ENCODE measurements at places on chromosomes 13 and 19.
A peak's percentile ranks its signal among the peaks of the same experiment; 100 is the strongest.

DNA sequence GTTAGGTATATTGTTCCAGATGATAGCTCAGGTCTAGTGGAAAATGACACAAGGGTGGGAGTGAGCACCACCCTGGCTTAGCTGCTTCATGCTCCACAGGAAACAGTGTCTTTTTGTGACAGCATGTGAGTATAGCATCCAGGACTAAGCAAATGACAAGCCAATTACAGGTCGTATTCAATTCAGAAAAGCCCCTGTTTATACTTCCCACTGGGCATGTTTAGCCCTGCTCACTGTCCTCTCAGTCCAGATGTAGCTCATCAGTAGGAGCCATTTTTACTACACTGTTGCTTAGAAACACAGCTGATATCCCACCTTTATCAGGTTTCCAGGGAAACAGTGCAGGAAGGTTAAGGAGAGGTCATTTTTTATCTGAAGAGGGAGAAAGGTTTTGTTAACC, 8.0 kb downstream of the ABHD13 start:
- DNase-seq, result no peak

DNA sequence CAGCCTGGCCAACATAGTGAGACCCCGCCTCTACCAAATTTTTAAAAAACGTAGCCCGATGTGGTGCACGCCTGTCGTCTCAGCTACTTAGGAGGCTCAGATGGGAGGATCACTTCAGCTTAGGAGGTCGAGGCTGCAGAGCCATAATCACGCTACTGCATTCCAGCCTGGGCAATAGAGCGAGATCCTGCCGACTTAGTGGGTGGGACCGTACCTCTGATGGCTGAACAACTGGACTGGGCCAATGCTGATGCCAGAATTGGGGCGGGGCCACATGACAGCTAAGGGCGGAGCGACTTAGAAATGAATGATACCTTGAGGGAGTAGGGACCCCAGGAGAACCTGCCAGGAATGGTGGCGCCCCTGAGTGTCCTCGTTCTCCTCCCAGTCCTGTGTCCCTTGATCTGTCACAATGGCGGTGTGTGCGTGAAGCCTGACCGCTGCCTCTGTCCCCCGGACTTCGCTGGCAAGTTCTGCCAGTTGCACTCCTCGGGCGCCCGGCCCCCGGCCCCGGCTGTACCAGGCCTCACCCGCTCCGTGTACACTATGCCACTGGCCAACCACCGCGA, 3.6 kb downstream of the LTBP4 start:
- no peak for DNase-seq

GRCh38 chr13:50588491-50589130, 254.9 kb downstream of the DLEU7 start:
- no peak for DNase-seq

DNA sequence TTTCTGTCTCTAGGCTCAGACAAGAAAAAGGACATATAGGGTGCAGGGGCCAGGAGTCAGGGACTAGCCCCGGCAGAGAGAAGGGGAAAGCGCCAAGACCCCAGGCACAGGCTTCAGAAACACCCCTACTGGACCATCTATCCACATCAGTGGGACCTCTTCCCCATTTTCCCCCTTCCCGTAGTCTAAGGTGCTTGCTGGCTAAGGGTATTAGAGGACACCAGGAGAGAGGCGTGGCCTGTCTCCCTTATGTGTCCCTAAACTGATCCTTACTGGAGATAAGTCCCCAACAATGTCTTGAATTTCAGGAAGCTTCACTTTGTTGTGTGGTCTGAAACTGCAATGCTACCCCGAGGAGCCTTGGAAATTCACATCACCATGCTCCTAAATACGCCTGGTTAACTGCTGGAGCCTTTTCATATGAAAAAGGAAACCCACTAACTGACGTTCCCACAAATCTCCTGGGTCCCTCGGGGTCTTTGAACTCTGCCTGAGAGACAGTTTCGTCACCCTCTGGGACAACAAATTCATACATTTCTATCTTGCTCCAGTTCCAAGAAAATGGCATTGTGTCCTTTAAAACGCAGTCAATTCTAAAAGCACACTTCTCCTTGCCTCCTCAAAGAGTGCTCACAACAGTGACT, 197.7 kb downstream of the COL4A1 start:
- no peak for DNase-seq

DNA sequence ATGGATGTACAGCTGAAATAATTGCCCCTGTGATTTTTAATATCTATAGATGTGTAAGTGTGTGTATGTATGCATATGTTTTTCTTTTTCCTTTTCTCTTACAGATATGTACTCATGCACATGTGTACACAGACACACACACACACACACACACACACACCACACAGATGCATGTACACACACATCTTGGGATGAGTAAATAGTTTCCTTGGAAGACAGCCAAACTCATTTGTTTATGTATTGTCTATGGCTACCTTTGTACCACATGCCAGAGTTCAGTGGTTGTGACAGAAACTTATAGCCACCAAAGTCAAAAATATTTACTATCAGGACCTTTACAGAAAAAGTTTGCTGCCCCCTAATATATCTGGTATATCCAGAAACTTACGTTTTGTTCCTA, 192.6 kb downstream of the MAB21L1 start:
- no peak for DNase-seq

GRCh38 chr13:44230736-44231135, 142.9 kb upstream of the SERP2 start:
- DNase-seq, result no peak

GRCh38 chr19:29139227-29139626, 73.7 kb downstream of the UQCRFS1 start:
- DNase-seq, result no peak

DNA sequence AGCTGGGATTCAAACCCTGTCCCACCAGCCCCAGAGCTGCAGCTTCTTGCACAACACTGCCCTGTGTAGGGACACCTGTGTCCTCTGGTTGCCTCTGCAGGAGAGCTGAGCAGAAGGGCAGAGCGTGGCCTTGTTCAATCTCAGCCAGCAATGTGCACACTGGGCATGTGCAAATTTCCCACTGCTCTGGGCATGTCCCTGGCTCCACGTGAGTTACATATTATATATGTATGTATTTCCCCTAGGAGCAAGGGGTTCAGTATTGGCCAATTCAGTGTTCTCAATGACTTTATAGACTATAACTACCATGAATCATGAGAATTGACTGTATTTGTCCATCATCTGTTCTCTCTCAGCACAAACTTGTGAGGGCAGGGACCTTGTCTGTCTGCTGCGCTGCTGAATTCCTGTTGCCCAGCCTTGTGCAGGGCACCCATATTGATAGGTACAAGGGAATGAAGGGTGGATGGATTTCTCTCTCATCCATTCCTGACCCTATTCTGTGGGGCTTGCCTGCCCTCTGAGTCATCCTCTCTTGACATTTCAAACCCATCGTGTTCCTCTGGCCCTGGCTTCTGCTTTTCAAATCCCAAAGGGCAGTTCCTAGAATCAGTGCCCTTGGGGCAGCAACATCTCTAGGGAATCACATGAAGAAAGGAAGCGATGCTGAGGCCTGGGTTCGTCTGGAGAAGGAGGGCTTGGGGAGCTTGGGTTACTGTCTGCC, 69.7 kb downstream of the ERICH6B start:
- DNase-seq, result no peak

GRCh38 chr19:54461210-54461609, 2.4 kb downstream of the LENG9 start:
- no peak for DNase-seq

DNA sequence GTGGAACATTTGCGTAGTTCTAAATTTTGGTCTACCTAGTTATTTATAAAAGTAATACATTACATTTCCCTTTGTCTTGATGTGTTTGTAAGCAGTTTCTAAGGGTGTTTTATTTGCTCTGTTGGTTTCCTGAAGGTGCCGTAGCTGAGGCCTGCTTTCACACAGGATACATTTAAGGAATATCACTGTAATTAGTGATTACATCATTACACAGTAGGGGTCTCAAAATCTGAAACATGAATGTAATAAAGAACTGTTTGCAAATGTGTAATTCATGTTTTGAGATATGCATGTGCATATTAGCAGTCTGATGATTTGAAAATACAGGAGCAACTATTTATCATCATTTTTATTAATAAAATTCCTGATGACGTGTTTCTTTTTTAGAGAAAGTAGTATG, 281.8 kb downstream of the MTUS2 start:
- DNase-seq, result no peak

DNA sequence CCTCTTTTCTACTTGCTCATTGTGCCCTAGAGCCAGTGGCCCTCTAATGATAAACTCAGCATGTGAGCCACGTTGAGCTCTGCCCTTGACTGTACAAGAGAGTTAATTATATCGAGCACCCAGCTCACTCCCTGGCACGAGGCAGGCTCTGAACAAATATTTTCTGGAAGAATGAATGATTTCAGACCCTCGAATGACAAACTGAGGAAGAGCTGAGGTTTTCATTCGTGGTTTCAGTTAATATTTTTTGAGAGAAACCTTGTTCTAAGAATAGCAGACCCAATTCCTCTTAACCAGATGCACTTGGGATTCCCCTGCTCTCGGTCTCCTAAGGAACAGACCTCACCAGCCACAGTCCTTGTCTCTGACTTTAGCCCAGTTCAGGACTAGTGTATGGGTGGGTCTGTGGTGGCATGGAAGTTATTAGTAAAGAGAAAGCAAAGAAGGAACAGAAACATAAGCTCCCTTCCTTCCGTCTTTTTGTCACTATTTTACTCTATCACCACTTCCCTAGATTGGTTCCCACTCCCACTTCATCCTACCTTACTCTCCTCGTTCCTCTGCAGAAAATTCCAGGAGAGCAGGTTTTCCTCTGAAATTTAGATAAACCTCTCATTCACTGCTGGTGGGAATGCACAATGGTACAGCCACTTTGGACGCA, 22.1 kb upstream of the WDFY2 start:
- DNase-seq, result no peak

DNA sequence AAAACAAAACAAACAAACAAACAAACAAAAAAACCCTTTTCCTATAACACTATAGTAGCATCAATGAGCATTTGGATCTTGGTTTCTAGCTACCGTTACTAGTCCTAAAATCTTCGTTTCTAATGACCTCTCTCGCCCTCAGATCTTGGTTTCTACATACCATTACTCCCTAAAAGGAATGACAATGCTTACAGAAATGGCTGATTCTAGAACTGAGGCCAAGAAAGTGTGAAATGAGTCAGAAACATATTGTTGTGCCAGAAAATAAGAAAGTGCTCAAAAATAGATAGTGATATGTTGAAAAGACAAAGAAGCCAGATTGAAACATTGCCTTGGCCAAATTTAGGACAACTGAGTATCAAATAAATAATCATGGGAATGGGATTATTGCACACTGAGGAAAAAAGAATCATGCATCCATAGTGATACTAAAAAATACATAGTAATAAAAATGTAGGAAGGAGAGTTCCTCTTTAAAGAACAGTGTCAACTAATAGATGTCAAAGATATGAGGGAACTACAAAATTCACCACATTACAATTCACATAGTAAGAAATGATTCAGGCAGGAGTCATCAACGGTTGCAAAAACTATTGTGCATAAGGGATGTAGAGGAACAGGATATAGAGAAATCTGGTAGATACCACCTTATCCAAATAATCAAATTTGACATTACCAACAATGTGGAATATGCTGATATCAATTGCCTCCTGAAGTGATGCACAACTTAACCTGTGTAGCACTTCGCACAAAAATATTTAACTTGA, 386.6 kb downstream of the DIAPH3 start:
- no peak for DNase-seq

DNA sequence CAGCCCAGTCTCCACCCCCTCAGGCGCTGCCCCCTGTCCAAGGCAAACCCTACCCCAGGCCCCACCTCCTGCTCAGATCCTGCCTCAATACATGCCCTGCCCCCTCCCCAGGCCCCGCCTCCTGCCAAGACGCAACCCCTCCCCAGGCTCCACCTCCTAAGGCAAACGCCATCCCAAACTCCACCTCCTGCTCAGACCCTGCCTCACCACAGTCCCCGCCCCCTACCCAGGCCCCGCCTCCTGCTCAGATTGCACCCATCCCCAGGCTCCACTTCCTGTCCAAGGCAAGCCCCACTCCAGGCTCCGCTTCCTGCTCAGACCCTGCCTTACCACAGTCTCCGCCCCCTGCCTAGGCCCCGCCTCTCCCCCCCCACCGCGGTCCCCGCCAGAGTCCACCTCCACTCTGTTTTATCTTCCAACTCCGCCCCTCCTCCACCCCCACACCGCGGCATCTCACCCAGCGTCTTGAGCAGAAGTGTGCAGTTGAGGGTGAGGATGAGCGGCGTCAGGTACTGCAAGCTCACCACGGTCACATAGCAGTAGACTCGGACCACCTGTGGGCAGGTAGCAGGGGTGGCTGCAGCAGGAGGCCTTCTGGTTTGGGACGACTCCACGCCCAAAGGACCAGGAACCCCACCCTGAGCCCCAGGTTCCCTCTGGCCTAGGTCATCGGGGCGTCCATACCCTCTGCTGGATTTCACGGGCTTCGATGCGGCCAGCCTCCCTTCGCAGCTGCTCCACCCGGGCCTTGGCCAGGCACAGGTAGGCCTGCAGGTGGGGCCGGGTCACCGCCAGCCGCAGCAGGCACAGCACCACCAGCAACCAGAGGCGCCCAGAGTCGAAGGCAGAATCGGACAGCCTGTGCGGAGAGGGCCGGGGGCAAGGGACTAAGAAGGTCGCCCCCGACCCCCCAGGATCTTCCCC, 17.7 kb downstream of the TMEM161A start:
- peak; percentile 91 for DNase-seq

DNA sequence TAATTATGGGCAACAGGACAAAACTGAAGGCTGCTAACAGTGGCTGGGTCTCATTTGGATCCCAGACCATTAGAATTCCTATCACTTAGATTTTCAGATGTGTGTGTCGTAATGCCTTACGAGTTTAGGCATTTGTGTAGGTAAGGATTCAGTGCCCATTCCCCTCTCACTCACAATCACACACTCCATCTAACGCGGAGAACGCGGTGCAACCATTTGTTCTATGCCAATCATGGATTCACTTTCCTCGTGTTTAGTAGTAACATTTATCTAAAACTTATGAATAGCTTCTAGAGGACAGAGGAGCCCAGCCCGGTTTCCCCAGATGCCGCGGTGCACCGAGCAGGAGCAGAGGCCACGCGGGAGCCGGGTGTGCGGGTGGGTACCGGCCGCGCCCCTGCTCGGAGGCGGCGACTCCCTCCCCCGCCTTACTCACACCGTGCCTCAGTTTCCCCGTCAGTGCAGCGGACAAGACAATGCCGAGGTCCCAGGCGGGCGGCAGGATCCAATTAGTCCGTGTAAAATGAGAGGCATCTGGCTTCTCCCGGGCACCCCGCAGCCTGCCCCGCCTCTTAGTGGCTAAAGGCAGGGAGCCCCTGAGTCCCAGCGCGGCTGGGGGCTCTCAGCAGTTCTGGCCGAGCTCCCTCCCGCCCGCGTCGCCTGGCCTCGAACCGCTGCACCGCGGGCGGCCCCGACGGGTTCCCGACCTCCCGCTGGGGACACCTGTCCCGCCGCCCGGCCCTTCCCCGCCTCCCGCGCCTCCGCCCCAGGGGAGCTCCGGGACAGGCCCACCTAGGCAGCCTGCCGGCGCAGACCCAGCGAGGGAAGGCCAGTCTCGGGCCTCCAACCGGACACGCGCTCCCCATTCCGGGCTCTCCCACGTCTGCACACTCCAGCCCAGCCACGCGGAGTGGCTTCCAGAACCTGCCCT, 5.9 kb upstream of the C1QTNF9B start:
- no peak for DNase-seq

DNA sequence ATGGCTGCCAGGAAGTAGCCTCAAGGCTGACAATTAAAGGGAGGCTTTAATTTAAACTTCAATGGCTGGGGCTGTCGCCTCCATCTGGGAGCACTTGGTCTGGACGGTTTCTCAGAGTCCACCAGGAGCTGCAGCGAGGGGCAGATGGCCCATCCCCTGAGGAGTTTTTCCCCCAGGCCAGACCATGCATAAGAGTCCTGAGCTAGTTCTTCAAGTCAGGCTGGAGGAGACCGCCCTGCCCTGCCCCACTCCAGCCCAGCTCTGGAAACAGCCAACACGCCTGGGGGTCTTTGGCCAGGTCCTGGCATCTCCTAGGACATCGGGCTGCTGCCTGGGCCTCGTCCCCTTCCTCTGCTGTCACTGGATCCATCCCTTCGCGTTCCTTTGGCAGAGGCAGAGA, 5.3 kb upstream of the ACTN4 start:
- no peak for DNase-seq
